Caudate nucleus (tissue), 63 donors: ENCODE measurements at places on chromosomes 6 and 20.

- DNase-seq: no peak
Observed at GRCh38 chr20:24772667-24773066, 176.4 kb upstream of the CST7 start.

- no peak for DNase-seq
Observed at GRCh38 chr6:102229271-102229670, 835.8 kb downstream of the GRIK2 start.

DNA sequence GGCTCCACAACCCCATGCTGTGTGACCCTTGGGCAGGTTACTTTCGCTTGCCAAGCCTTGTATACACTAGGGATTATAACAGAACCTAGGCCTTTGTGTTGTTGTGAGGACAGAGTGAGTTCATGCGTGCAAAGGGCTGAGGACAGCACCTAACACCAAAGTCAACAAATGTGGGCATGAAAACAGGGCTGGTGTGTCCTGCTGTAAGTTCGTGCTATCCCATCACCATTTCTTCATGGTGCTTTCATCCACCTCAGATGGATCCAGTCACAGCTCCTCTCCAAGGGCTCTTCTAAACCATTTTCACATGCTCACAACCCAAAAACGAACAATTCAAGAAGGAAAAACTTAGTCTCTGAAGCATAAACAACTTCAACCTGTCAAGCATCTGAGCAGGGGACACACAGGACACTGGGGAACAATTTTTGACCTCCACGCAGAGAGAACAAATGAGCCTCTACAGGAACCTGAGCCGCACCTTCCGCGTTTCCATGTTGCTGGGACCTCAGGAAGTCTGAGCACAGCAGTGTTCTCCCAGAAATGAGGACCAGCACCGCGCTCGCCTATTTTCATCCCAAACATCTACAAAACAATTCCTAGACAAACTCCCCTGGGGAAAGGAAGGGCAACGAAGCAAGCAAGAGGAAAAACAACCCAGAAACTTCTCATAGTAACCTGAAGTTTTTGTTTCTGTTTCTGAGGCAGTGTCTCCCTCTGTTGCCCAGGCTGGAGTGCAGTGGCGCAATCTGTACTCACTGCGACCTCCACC lies 3.1 kb downstream of the LRP11 start:
- DNase-seq: no peak

GRCh38 chr20:24949756-24950127 lies 673 bp downstream of the CST7 start:
- no peak for DNase-seq

GRCh38 chr6:11772109-11772825 lies 6.3 kb downstream of the ADTRP start:
- DNase-seq: no peak

- no peak for DNase-seq
Observed at GRCh38 chr6:124995131-124995530, 32.9 kb downstream of the RNF217 start.

GRCh38 chr6:1394514-1395463 lies 5.4 kb downstream of the FOXF2 start:
- DNase-seq: no peak

DNA sequence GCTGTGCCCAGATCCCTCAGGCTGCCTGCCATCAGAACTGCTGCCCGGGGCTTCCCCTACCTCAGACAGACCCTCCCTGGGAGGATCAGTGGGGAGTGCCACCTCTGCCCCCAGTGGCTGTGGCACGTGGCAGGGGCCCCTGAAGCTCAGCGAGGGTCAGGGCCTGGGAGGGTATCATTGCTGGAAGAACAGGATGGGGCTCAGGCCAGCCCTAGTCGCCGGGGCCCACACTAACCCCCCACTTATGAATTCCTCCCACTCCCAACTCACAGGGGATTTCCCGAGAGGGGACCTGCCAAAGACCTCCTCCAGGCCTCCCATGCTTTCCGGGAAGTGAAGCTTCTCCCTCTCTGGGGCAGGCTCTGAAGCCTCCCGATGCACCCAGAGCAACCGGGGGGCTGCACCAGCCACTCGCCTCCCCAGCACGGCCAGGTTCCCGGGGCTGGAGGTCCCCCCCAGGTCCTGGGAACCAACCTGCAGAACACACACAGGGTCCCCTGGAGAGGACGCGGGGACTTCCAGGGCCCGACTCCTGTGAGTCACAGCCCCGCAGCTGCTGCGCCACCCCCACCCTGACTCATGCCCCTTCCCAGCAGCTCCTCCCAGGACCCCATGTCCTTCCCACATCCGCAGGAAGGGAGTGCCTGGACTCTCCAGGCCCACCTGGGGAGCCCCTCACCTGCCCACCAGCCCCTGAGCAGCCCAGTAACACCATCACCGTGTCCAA lies 2.5 kb downstream of the TNFRSF6B start:
- no peak for DNase-seq

DNA sequence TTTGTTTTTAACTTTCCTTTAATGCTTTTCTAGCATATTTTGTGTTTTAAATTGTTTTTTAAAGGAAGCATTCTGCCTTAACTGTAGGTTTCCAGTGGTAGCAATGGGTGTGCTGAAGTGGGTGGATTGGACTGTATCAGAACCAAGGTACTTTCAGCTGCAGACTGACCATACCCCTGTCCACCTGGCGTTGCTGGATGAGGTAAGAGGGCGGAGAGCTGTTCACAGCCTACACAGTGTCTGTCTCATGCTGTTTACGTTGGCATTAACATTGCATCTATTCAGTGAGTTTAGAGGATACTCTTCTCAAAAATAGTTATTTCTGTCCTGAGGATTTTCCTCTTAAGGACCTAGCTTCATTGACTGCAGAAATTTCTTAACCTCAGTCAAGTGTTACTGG lies 11.9 kb downstream of the NELFCD start:
- DNase-seq: no peak

DNA sequence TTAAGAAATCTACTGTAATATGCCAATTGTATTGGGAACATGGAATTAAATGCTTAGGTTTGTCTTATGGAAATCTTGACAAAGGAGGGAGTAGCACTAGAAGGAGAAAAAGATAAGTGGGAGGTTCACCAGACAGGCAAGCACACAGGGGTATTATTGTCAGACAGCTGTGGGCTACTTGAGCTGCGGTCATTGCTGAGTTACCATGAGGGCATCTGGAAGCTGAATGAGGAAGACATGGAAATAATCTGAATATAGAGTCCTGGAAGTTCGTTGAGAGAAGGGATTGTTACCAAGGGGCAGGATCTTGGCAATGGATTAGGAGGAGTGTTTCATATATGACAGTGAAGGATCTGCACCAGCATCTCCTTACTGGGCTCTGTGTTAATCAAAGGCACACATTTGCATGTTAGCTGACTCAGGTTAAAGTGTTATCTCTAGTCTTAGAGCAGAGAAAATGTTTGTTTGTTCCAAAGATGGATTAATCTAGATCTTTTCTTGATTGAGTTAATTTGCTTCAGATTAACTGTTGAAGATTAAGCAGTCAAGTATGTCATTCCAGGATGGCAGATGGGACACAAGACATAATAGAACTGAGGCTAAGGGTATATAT lies 53.0 kb upstream of the SUPT3H start:
- no peak for DNase-seq

- DNase-seq: no peak
Observed at GRCh38 chr6:91562955-91563354, 976.1 kb upstream of the MAP3K7 start.

GRCh38 chr6:87408721-87409155 lies 966 bp downstream of the CFAP206 start:
- DNase-seq: no peak

GRCh38 chr6:30325150-30325872 lies 1.4 kb upstream of the TRIM39 start:
- peak; percentile 29 for DNase-seq

DNA sequence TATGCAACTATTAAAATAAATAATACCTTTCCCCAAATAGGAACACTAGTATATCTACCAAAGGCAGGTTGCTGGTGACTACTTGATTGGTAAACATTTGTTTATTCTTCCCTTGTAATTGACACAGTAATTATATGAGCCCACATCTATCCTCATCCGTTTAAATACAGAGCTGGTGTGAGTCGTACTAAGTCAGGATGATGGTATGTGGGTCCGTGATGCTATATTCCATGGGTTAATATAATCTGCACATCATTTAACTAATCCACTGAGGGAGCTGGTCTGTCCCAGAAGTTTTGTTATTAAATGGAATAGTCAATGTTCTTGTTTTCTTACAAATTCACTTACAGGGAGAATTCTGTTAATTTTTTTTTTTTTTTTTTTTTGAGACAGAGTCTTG lies 164.0 kb upstream of the AGPAT4 start:
- no peak for DNase-seq

DNA sequence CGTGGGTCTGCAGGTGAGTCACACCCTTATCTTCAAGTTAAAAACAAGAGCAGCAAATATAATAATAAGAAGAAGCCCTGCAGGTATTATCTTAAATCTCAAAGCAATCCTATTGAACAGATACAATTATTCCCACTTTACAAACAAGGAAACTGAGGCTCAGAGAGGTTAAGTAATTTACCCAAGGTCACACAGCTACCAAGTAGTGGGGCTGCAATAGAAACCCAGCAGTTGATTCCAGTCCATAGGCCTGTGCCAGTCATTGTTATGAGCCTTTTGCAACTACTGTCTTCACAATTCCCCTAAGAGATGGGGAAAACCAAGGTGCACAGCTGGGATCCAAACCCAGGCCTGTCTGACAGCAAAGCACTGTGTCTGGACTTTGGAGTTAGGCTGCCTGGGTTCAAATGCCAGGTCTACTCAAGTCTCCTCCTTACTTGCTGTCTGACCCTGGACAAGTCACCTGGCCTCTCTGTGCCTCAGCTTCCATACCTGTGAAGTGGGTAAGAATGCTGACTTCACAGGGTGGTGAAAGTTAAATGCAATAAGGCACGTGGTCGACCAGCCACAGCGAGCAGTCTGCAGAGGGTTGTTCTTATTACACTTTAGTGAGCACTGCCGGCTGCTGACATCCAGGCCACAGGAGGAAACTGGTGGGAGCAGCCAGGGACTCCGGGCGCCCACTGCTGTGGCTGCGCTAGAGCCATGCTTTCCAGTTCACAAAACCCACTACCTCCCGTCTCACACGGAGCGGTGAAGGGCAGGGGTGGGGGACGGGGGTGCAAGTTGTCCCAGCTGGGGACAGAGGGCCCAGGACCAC lies 6.1 kb downstream of the MYL9 start:
- DNase-seq: no peak

GRCh38 chr6:121630716-121631115 lies 195.3 kb downstream of the GJA1 start:
- no peak for DNase-seq

GRCh38 chr6:69624944-69625343 lies 171.9 kb downstream of the LMBRD1 start:
- no peak for DNase-seq

DNA sequence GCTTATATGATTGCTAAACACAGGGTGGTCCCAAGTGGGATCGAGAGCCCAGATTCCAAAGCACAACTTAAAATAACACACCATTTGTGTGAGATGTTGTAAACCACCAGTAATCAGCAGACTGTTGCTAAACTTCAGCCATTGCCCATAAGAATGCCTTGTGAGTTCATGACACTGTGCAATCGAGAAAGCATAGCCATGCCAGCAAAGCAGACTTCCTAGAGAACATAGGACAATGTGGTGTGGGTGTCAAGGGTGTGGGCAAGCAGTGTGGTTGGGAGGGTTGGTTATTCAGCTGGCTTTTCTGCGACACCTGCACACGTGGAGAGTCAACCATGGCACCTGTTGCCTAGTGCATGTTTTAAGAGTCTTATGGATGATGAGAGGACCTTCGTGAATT lies 16.1 kb upstream of the CALHM6 start:
- no peak for DNase-seq

- no peak for DNase-seq
Observed at GRCh38 chr6:10205892-10206291, 209.0 kb downstream of the TFAP2A start.

- DNase-seq: no peak
Observed at GRCh38 chr6:158164579-158165170, 3.4 kb downstream of the SERAC1 start.

- DNase-seq: no peak
Observed at GRCh38 chr6:133160536-133160935, 80.6 kb upstream of the EYA4 start.

- no peak for DNase-seq
Observed at GRCh38 chr6:77986380-77987034, 333.7 kb downstream of the MEI4 start.
